NCI-H510A (cell line): ENCODE measurements at places on chromosomes 1 and 21.
A peak's percentile ranks its signal among the peaks of the same experiment; 100 is the strongest.

GRCh38 chr1:28280977-28281381, 21.7 kb downstream of the SESN2 start:
- DNase-seq, result no peak

- no peak for DNase-seq
Observed at GRCh38 chr1:41874903-41875411, 43.8 kb downstream of the HIVEP3 start.

DNA sequence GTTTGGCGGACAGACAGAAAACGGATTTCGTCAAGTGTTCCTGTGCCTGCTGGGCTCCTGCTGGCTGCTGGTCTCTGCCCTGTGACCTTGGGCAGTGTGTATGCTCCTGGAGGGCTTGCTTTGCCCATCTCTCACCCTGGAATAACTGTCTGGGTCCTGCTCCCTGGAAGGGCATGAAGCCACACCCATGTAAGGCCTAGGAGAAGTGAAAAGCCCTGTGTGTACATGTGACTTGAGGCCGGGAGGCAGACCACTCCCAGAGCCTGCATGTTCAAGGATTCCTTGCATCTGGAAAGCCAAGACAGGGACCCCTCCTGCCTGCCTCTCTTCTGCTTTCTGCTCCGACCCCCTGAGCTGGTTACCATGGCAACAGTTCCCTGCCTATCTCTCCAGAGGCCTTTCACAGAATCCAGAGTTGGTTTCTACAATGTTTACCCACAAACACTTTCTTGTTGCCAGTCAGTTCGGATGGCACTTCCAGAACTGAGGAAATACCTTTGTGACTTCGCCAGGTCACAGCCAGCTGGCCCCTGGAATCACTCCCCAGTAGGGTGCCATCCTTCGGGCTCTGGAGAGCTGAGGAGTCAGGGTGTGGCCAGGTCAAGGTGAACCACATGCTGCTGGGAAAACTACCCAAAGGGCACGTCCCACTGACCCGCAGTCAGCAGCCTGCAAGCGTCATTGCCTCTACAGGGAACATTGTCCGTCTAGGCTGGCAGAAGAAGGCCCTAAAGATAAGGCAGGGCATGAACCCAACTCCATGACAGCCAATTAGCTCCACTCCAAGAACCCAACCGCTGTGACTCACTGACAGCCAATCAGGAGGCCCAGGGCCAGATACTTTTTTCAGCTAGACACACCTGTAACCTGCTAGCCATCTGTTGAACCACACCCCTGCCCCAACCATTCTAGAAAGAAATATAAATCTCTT, 14.7 kb upstream of the GPR37L1 start:
- DNase-seq, result no peak

- no peak for DNase-seq
Observed at GRCh38 chr1:86352086-86352485, 44.0 kb downstream of the ODF2L start.

DNA sequence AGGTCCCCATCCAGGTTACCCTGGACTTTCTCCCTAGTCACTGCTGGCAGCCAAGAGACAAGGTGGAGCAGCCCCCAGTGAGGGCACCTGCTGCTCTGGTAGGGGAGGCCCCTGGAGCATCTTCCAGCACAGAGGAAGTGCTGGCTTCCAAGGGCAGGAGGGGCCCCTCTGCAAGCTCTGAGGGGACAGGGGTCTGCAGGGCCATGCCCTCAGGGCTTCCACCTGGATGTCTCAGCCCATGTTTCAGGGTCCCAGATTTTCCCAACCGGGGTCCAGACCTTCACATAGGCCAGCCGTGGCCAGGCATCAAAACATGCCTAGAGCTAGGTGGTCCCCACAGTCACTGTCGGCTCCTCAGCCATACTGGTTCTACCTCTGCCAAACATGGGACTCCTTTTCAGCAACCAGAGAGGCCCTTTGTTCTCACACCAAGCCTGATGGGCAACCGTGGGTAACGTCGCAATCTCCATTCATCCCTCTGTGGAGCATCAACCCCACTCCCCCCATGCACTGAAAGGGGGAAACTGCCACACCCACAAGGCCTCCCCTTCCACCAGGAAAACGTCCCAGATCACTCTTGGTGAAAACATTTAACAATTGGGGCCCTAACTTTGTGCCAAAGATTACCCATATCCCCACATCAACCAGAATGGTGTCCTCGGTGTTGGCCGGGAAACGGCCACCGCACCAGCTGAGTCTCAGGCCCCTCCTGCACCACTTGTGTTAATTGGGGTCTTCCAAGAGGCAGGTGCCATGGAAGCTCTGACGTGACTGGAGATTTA, 1.9 kb upstream of the COL6A2 start:
- DNase-seq, result no peak

- peak; percentile 61 for DNase-seq
Observed at GRCh38 chr1:9651565-9652378, at the start of gene PIK3CD. TSS of gene PIK3CD (plus strand) at chr1:9651731. CDS start at chr1:9710456, 58,725 bp downstream.

DNA sequence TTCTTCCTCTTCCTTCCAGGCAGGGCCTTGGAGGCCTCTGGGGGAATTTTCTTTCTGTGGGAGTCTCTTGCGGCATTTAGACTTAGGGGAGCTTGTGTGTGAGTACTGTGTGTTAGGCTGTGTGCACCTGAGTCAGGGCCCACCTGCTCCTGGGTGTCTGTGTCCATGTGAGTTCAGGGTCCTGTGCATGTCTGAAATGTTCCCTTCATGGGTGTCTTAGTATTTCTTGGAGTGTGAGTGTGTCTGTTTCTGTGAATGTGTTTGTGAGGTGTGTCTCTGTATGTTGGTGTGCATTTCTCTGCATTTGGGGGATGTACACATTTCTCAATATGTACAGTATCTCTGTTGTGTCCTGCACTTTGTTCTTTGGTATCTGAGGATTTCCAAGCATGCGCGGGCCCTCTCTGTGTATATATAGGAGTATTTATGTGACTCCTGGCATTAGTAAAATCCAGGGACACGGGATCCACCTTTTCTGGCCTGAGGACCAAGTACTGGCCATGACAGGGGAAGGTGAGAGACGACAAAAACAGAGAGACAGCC, 2.4 kb downstream of the TFAP2E start:
- DNase-seq, result no peak

GRCh38 chr1:101259744-101260148, 22.9 kb downstream of the S1PR1 start:
- DNase-seq, result no peak

- DNase-seq, result no peak
Observed at GRCh38 chr1:242432491-242433095, 91.9 kb downstream of the PLD5 start.

DNA sequence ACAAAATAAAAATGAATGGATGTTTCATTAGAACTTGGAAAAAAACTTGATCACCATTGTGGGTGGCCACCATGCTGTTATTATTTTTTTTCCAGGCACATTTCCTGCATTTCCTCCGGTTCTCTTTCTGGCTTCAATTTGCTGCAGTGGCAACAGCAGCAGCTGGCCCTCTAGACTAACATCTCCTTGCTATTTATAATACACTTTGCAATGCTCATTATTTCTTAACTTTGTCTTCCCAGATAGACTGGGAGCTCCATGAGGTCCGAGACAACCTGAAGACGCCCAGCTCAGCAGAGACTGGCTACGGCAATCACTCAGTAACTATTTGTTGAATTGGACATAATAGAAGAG, 53.4 kb upstream of the ATP5PO start:
- no peak for DNase-seq

DNA sequence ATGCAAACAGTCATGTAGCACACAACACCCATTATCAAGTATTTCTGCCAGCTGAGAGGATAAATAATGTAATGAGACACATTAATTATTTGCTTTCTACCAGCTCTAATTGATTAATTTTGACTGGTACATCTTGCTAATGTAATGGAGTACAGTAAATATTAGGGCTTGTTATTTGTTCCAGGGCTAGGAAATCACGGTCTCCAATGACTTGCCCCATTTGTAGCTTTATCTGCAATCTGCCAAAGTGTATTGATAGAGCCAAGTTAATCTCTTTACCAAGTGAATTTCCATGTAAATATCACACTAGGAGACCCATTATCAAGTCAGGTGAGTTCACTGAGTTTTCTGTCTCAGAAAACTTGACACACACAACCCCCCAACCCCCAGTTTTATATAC, 55.1 kb downstream of the RGS13 start:
- no peak for DNase-seq

DNA sequence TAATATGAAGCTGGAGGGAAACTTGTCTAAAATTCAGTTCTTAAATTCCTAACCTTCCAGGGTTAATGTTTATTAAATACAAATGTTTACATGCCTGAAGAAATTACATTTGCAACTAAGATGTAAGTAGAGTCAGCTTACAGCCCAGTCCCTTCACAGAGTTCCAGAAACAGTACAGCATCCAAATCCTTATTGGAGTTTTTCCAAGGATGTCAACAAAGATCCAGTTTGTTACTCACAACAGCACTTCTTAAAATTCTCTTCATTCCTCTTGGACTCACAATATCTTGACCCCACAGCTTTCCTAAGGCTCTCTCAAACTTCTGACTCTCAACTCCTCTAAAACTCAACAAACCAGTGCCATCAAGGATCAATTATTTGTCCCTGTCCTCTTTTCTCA, 50.1 kb upstream of the RWDD3 start:
- DNase-seq, result no peak

- peak; percentile 49 for DNase-seq
Observed at GRCh38 chr1:159913451-159914192, 11.7 kb downstream of the TAGLN2 start.

DNA sequence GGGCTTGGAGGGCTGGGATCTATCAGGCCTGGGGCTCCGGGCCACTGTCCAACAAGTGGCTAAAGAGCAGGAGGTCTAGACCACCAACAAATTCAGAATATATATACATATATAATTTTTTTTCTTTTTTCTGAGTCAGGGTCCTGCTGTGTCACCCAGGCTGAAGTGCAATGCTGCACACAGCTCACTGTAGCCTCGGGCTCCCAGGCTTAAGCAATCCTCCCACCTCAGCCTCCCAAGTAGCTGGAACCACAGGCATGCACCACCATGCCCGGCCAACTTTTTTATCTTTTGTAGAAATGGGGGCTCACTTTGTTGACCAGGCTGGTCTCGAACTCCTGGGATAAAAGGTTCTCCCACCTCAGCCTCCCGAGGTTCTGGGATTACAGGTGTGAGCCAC, 6.8 kb upstream of the LAPTM5 start:
- DNase-seq, result no peak

GRCh38 chr1:111894497-111894896, 95.0 kb downstream of the KCND3 start:
- no peak for DNase-seq
